ENCODE measurements at places on chromosomes 7 and 10.

- DNase-seq = no peak
Observed at GRCh38 chr7:18064242-18064838, 36.7 kb upstream of the PRPS1L1 start.

DNA sequence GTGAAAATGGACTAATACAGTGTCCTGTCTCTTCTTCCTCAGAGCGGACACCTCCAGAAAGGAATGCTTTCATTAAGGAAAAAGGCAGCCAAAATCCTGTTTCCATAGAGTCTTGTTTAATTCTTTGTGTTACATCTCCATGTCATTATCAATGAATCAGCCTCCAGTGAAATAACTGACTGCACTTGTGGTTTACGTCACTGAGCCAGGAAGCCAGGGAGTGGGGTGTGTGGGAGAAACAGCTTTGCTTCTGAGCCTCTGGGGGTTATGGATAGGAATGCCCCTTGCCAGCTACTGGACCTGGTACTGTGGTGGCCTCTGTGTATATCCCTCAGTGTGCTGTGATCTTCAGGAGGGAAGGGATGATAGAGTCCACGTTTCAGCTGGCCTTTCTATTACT, 416.8 kb downstream of the GALNT17 start:
- no peak for DNase-seq

GRCh38 chr7:33888166-33888565, 17.2 kb upstream of the BMPER start:
- DNase-seq = no peak

DNA sequence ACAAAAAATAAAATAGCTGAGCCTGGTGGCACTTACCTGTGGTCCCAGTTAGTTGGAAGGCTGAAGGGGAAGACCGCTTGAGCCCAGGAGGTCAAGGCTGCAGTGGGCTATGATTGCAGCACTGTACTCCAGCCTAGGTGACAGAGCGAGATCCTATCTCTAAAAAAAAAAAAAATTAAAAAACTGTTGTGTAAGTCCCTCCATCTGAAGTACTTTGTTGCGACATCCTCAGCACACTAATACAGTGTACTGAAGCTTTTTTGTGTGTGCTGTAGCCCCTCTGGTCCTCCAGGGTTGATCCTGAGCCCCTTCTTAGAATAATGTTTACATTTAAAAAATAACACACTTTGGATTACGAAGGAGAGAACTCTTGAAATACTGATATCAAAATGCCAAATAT, 71.3 kb downstream of the PFKFB3 start:
- DNase-seq = no peak

Measured in stimulated activated CD4-positive, alpha-beta T cell treated with anti-CD3 and anti-CD28 coated beads, Interleukin-1b, Interleukin-23, amount 100 ng/mL, for 24 hours (primary cell).